ENCODE measurements at places on chromosomes 5 and 9. TPM values are rescaled to one million over a fixed set of nuclear protein-coding genes. Genes with fewer than 3 reads are reported as not detected.

- peaks cover 13% of the 10 kb centered on the region for H3K27me3 ChIP-seq
- H3K27ac ChIP-seq: peak within 1 kb of the TSS; percentile 64
- peak within 1 kb of the TSS; percentile 83 for H3K4me3 ChIP-seq
- H3K36me3 ChIP-seq: peaks cover 4% of the 10 kb centered on the region
Measured at GRCh38 chr5:80569961-80570786, at the start of gene ANKRD34B. ANKRD34B (minus strand) TSS chr5:80570280; CDS start chr5:80560019, 10,261 bp downstream.

DNA sequence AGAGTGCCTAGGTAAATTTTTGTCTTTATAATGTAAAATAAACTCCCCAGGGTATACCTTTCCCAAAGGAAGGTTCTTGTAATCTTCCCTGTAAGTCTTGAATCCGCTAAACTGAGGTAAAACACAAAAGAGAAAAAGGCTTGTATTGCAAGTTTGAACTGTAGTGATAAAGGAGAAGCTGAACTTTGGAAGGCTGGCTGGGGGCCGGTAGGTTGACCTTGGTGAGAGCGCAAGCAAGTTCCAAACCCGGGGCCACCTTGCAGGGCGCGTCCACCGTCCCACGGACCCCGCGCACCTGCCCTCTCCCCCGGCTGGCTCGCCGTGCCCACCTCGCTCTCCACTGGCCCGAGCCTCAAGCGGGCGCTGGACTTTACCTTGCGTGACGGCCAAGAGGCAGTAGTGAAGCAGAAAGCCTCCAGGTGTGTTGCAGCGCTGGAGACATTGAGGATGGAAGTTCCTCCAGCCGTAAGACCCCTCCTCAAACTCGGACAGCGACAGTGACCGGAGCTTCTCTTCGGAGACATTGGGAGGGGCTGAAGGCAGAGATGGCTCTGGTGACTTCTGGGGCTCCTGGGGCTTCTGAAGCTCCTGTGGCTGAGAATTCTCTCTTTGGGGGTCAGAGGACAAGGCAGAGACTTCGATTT is 428 bp downstream of the SLCO4C1 start:
- no peaks in the 10 kb centered on the region for H3K36me3 ChIP-seq
- H3K27me3 ChIP-seq: peaks cover 2% of the 10 kb centered on the region
- H3K4me3 ChIP-seq: peak overlapping the region; percentile 92
- H3K27ac ChIP-seq: no peak overlapping the region
- DNase-seq: peak; percentile 17

GRCh38 chr5:83368835-83369234 is 102.7 kb upstream of the VCAN start:
- H3K4me3 ChIP-seq: no peak overlapping the region
- no peaks in the 10 kb centered on the region for H3K4me1 ChIP-seq
- H3K36me3 ChIP-seq: no peaks in the 10 kb centered on the region
- DNase-seq: no peak
- no peak overlapping the region for H3K27ac ChIP-seq

PDE8B gene
- total RNA-seq: 7.8 TPM

MLANA gene
- total RNA-seq: not detected

TEX48 gene
- not detected for total RNA-seq

Measured in endothelial cell (in vitro differentiated cells).